ENCODE measurements at places on chromosomes 4 and X.

- DNase-seq = no peak
Measured at GRCh38 chr4:14985843-14986242, 16.4 kb upstream of the CPEB2 start.

GRCh38 chrX:70826715-70827114 lies 81.8 kb downstream of the TEX11 start:
- no peak for DNase-seq

- no peak for DNase-seq
Measured at GRCh38 chr4:147530134-147530533, 49.2 kb downstream of the EDNRA start.

- no peak for DNase-seq
Measured at GRCh38 chrX:87388381-87388780, 129.2 kb upstream of the KLHL4 start.

DNA sequence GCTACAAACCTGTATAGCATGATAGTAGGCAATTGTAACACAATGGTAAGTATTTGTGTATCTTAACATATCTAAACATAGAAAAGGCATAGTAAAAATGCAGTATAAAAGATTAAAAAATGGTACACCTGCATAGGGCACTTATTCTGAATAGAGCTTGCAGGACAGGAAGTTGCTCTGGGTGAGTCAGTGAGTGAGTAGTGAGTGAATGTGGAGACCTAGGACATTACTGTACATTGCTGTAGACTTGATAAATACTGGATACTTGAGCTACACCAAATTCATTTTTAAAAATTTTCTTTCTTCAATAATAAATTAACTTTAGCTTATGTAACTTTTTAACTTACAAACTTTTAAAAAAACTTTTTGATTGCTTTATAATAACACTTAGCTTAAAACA lies 68.2 kb upstream of the MAML3 start:
- DNase-seq = no peak

GRCh38 chr4:2163311-2163821 lies 78.6 kb downstream of the HAUS3 start:
- DNase-seq = no peak

- DNase-seq = no peak
Measured at GRCh38 chrX:135403374-135403773, 18.4 kb upstream of the SMIM10L2A start.

- DNase-seq = no peak
Measured at GRCh38 chr4:88219099-88219498, 60.7 kb upstream of the ABCG2 start.

DNA sequence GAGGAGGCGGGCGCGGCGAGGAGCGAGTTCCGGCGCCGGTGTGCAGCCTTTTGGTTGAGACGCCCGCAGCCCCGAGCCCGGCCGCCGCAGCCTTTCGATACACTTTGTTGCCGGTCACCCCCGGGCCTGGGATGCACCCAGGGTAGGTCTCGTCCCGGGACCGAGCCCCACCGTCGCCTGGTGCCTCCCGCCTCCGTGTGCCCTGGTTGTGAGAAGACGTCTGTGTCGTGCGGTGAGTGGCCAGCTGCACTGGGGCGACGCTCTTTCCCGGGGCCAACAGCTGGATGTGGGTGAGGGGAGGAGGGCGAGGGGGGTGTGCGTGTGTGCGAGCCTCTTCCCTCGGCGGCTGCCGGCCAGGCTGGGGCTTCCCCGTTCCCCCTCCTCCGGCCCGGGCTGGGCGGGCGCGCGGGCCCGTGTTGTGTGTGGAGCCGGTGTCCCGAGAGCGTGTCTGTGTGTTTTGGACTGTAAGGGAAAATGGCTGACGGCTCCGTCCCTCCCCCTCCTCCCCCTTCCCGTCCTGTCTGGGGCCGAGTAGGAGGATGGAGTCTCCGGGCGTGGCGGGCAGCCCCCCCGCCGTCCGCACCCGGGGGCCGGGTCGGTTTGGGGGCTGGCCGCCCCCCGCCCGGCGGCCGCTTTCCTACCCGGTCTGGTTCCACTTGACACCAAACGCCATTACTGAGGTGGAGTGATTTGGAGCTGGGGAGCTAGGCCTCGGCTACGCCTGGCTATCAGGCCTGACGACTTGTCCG lies 807 bp downstream of the USP9X start:
- no peak for DNase-seq

- DNase-seq = peak; percentile 1
Measured at GRCh38 chrX:64975989-64976672, at the start of gene ZC4H2. TSS of gene ZC4H2 (minus strand) at chrX:64976450. CDS start at chrX:64976377, 73 bp downstream.

- no peak for DNase-seq
Measured at GRCh38 chr4:93199492-93199891, 629.1 kb upstream of the ATOH1 start.

- DNase-seq = no peak
Measured at GRCh38 chrX:131054906-131055305, 3.2 kb upstream of the ARHGAP36 start.

- no peak for DNase-seq
Measured at GRCh38 chrX:40003071-40003427, 94.7 kb downstream of the BCOR start.

GRCh38 chr4:47499700-47500099 lies 14.6 kb downstream of the ATP10D start:
- DNase-seq = no peak

DNA sequence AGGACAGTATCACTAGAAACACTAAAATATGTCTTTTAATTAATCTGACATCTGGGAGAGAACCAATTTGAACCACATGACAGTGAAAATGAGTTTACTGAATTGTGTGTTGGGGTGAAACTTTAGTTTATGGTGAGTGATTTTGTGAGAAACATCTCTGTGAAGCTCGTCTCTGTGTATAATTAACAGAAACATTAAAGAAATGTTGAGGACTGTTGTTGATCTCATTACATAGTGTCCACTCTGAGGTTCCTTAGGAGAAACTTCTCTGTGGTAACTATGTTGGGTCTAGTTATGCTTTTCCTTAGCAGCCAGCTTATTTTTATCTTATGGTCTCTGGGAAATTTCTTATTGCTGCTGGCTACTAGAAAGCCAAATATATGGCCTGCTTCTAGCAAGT lies 15.8 kb downstream of the FGF2 start:
- DNase-seq = no peak

- no peak for DNase-seq
Measured at GRCh38 chr4:143921181-143921580, 15.8 kb upstream of the GYPE start.

- no peak for DNase-seq
Measured at GRCh38 chr4:16124232-16124631, 40.4 kb upstream of the PROM1 start.

DNA sequence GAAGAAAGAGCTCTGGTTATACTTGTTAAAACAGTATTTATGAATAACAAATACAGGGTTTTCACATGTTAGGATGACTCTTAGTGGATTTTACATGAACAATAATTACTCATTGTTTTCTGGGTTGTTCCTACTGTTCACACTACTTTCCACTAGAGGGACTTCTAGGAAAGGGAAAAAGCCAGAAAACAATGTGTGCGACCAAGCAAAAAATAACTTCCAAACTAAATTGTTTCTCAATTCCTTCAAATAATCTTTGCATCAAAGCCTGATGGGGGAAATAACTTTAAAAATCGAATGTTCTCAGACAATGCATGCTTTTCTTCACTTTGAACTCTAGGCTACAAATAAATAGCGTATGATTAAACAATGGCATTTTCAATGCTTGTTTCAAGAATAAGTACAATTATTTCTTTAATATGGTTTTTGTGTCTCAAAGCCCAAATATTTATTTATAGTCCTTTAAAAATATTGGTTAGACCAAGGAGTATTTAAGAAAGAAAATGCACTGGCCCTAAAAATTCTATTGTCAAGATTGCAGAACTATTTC lies 72.1 kb upstream of the ETNPPL start:
- DNase-seq = no peak

DNA sequence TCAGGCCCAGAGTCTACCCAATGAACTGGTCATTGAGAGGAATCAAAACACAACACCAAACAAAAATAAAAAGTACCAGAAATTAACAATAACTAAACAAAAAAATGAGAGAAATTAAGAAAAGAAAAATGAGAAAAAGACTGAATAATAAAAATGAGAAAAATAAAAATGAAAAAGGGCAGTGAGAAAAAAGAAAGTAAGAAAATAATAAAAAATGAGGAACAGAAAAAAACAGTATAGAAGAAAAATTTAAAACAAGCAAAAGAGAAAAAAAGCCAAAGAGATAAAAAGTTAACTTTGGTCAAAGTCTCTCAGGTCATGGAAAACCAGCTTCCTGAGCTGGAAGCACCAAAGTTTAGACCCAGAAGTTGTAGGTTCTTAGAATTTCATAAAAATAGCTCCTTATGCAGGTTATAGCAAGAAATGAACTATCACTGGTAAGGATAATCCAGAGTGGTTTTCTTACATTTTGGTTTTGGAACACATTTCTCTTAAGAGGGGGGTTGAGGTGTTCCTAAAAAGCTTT lies 51.0 kb upstream of the WDR17 start:
- DNase-seq = no peak

DNA sequence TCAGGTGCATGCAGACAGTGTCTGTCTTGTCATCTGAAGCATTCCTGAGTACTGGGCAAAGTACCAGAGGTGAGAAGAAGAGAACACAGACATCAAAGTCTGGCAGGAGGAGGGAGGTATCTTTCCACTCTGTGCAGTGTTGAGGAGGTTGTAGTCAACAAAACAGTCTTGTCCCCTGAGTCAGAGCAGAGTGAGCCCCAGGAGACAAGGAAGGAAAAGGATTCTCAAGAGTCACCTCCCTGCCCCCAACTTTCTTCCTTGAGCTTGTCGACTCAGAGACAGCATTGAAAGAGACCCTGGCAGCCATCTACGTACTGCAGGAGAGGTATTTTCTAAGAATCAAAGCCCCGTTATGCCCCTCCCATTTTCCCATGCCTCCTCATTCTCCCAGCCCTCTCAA lies 4.4 kb upstream of the SRPX start:
- no peak for DNase-seq

- DNase-seq = no peak
Measured at GRCh38 chrX:153379508-153379907, 21.6 kb downstream of the PNMA6E start.

DNA sequence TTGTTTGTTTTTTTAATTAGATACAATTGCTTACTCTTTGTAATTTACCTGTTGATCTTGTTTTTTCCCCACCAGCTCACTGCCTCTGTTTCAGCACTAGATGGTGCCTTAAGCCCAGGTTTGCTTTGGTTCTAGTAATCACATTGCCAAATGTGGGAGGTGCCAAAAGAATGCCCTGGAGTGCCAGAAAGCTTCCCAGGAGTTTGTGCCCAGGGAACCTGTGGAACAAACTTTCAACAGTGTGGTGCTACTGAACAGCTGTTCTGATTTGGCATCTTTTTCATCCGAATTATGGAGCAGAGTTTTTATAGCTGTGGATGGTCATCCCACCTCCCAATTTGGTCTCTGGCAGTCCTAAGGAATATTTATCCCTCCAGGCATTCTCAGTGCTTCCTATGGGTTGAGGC lies 1000.7 kb downstream of the STIM2 start:
- DNase-seq = no peak

DNA sequence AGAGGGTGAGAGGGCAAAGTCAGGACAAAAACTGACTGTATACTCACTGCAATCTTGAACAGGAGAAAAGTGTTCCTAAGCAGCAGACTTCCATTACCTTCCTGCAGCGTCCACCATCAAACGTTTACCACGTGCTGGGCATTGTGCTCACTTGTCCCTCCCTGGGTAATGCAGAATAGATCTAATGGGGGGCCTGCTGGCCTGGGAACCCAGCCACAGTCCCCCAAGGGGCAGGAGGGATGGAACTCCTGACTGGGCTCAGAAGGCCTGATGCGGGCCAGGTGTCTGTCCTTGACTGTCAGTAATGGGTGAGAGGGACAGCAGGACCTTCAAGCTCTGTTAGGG lies 37.6 kb upstream of the FAM156A start:
- no peak for DNase-seq

GRCh38 chr4:184099000-184099399 lies 118.7 kb downstream of the ENPP6 start:
- DNase-seq = no peak

DNA sequence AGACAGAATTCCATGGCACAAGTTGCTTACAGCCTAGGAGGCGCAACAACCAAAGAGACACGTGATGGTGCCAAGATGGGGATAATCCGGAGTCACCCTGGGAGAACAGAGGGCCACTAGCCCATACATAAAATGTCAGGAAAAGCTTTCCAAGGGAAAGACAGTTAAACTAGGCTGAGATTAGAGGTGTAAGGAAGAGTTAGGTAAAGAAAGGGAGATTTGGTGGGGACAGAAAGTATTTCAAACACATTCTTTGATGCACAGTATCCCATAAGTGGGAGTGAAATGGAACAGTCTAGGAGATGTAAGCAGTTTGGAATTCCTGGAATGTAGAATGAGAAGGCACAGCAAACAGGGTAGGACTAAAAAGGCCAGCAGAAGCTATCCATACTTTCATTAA lies 860.9 kb upstream of the LCORL start:
- DNase-seq = no peak

DNA sequence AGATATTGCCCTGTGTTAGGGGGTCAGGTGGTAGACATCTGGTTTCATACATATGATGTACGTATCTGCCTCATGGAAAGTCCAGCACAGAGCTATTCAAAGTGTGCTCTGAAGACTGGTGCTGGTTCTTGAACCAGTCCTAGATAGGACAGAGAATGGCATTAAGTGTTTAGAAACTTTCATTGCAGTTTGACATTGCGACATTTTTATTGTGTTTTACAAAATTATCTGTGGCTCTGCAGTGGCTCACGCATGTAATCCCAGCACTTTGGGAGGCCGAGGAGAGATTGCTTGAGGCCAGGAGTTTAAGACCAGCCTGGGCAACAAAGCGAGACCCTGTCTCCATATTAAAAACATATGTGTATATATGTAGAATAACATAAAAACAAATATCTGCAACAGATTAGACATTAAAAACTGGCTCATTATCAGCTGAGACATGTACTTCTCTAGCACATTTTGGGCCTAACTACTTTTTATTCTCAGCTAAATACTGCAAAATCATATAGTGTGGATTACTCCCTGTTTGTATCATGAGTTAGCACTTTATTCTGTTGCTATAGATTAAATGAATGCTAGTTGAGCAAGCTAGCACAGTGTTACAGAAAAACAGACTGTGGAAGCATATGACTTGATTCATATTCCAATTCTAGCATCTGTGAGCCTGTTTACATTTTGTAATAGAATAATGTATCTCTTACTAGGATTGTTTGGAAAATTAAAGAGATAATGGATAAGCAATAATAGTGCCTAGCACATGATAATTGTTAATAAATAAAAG lies 57.1 kb downstream of the USP9X start:
- no peak for DNase-seq

GRCh38 chr4:53591372-53591892 lies at the start of gene LNX1:
TSS of gene LNX1 (minus strand) at chr4:53591486. CDS start at chr4:53574002, 17,484 bp downstream.
- DNase-seq = peak; percentile 3
